ENCODE measurements at places on chromosomes 1 and 21.

- no peak for ATAC-seq
Measured at GRCh38 chr1:162003830-162004215, 19.8 kb downstream of the OLFML2B start.

DNA sequence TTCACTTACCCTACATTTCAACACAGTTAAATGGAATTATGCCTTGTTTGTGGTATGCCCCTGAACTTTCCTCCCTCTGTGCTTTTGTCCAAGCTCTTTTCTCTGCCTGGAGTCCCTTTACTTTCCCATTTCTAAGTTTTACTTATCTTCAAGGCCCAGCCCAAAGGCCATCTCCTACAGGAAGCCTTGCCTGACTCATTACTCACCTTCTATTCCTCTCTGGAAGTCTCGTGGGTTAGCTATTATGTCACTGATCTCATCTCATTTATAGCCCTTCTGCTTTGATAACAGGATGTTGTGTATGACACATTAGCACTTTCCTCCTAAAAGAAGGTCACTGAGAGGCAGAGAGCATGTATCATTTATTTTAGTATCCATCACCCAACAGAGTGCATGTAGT is 78.8 kb upstream of the CD1D start:
- peak; percentile 56 for ATAC-seq

GRCh38 chr1:162177126-162177525 is 107.6 kb downstream of the NOS1AP start:
- ATAC-seq: no peak

DNA sequence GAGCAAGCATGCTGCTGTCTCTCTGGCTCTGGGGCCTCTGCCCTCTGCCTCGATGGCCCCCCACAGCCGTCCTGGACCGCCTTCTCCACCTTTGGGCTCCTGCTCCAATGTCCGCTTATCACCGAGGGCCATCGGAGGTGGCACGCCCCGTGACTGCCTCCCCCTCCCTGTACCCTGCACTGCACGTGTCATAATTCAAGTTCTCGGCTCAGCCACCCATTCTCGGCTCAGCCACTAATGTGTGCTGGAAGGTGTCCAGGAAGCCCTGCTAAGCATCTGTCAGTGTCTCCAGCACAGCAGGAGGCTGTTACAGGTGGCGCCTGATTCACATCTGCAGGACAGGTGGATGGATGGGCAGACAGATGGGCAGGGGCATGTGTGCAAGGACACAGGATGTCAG is 45.5 kb downstream of the TP73 start:
- no peak for ATAC-seq

DNA sequence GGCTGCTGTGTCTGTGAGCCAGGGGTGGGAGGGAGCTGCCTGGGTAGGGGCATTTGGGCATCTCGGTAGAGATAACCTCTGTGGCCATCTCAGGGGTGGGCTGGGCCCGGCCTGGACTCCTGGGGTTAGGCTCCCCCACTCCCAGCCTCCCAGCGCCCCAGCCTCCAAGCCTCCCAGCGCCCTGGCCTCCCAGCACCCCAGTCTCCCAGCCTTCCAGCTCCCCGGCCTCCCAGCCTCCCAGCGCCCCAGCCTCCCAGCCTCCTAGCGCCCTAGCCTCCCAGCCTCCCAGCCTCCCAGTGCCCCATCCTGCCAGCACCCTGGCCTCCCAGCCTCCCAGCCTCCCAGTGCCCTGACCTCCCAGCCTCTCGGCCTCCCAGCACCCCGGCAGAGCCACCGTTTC is 85.1 kb upstream of the TTC34 start:
- no peak for ATAC-seq

GRCh38 chr1:198577444-198577843 is 37.0 kb upstream of the ATP6V1G3 start:
- no peak for ATAC-seq

- peak; percentile 51 for ATAC-seq
Measured at GRCh38 chr1:172398970-172399755, 21.3 kb upstream of the C1orf105 start.

DNA sequence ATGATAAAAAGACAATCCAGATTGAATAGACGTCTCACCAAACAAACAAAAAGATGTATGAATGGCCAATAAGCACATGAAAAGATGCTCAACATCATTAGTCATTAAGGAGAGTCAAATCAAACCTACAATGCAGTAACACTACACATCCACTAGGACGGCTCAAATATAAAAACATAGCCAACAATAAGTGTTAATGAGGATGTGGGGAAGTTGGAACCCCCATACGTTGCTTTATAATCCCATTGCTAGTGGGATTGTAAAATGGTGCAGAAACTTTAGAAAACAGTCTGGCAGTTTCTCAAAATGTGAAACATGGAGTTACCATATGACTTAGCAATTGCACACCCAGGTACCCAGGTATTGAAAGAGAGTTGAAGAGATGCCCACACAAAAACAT is 14.7 kb upstream of the IL24 start:
- ATAC-seq: no peak
